ENCODE measurements at places on chromosomes 6 and 20.
A peak's percentile ranks its signal among the peaks of the same experiment; 100 is the strongest.

GRCh38 chr6:44265007-44265721 lies at the start of gene NFKBIE:
TSS of gene NFKBIE (minus strand) at chr6:44265551. CDS start at chr6:44265346, 205 bp downstream.
- peaks cover 8% of the 10 kb centered on the region for H3K27me3 ChIP-seq
- peak; percentile 97 for DNase-seq
- peaks cover 32% of the 10 kb centered on the region for H3K4me1 ChIP-seq
- H3K27ac ChIP-seq: peak within 1 kb of the TSS; percentile 82

GRCh38 chr6:87806099-87806498 lies 104.1 kb upstream of the AKIRIN2 start:
- no peak for DNase-seq
- H3K36me3 ChIP-seq: no peaks in the 10 kb centered on the region
- H3K27ac ChIP-seq: no peak overlapping the region
- no peaks in the 10 kb centered on the region for H3K27me3 ChIP-seq
- H3K4me1 ChIP-seq: no peaks in the 10 kb centered on the region

GRCh38 chr20:36541768-36542488 lies 609 bp downstream of the MYL9 start:
- no peaks in the 10 kb centered on the region for H3K27me3 ChIP-seq
- DNase-seq: peak; percentile 69
- peaks cover 24% of the 10 kb centered on the region for H3K36me3 ChIP-seq

DNA sequence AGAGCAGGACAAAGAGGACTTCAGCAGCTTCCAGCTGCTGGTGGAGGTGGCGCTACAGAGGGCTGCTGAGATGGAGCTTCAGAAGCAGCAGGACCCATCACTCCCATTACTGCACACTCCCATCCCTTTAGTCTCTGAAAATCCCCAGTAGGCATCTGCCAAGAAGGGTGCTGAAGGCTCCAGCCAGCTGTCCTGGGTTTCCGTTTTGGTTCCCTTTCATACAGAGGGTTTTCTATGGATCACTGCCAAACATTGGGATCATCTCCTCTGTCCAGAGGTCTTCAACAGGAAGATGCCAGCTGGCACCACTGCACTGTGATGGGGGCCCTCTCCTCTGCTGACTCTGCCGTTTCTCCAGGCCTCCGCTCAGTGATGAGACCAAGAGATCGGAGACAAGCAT lies 14.3 kb upstream of the RAB5IF start:
- no peak overlapping the region for H3K4me3 ChIP-seq
- H3K27ac ChIP-seq: no peak overlapping the region
- no peaks in the 10 kb centered on the region for H3K4me1 ChIP-seq
- no peaks in the 10 kb centered on the region for H3K27me3 ChIP-seq
- no peak for DNase-seq

DNA sequence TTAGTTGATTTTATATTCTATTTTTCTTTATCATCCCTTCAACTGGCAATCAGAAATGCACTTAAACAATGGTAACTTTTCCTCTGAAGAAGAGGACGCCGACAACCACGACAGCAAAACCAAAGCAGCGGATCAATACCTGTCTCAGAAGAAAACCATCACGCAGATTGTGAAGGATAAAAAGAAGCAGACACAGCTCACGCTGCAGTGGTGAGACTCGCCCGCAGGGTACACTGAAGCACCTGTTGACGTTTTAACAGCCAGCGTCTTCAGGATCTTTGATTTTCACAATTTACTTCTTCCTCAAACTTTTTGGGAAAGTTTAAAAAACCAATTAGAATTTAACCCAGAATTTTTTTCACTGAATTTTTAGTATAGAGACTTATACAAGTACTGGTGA lies 701 bp downstream of the RFX6 start:
- H3K4me3 ChIP-seq: no peak overlapping the region
- no peaks in the 10 kb centered on the region for H3K4me1 ChIP-seq
- no peak for DNase-seq
- H3K27ac ChIP-seq: no peak overlapping the region
- no peaks in the 10 kb centered on the region for H3K36me3 ChIP-seq
- H3K27me3 ChIP-seq: peaks cover 23% of the 10 kb centered on the region

- no peaks in the 10 kb centered on the region for H3K4me1 ChIP-seq
- no peaks in the 10 kb centered on the region for H3K27me3 ChIP-seq
- no peak overlapping the region for H3K27ac ChIP-seq
Measured at GRCh38 chr6:81773887-81774286, 21.4 kb upstream of the TENT5A start.

- H3K36me3 ChIP-seq: no peaks in the 10 kb centered on the region
- no peaks in the 10 kb centered on the region for H3K27me3 ChIP-seq
- H3K4me1 ChIP-seq: no peaks in the 10 kb centered on the region
- no peak overlapping the region for H3K27ac ChIP-seq
- H3K4me3 ChIP-seq: no peak overlapping the region
- DNase-seq: no peak
Measured at GRCh38 chr6:4872841-4873240, 96.6 kb downstream of the CDYL start.

GRCh38 chr20:3183896-3184612 lies 10.7 kb upstream of the LZTS3 start:
- H3K27me3 ChIP-seq: no peaks in the 10 kb centered on the region
- H3K4me1 ChIP-seq: no peaks in the 10 kb centered on the region
- no peak overlapping the region for H3K4me3 ChIP-seq
- H3K27ac ChIP-seq: no peak overlapping the region
- DNase-seq: no peak

GRCh38 chr6:6600875-6601274 lies 12.4 kb downstream of the LY86 start:
- no peak overlapping the region for H3K4me3 ChIP-seq
- H3K27me3 ChIP-seq: no peaks in the 10 kb centered on the region
- peaks cover 35% of the 10 kb centered on the region for H3K4me1 ChIP-seq
- H3K27ac ChIP-seq: no peak overlapping the region
- H3K36me3 ChIP-seq: no peaks in the 10 kb centered on the region
- no peak for DNase-seq

DNA sequence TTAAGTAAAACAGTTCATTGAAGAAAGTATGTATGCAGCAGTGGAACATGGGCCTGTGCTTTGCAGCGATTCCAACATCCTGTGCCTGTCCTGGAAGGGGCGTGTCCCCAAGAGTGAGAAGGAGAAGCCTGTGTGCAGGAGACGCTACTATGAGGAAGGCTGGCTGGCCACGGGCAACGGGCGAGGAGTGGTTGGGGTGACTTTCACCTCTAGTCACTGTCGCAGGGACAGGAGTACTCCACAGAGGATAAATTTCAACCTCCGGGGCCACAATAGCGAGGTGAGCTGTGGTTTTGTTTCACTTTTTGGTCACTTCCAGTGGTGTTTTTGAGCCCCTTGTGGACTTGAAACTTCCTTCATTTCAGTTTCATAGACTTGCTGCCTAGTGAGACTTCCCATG lies 1.7 kb downstream of the TULP4 start:
- no peak overlapping the region for H3K27ac ChIP-seq
- H3K4me3 ChIP-seq: no peak overlapping the region
- no peaks in the 10 kb centered on the region for H3K27me3 ChIP-seq
- no peak for DNase-seq

DNA sequence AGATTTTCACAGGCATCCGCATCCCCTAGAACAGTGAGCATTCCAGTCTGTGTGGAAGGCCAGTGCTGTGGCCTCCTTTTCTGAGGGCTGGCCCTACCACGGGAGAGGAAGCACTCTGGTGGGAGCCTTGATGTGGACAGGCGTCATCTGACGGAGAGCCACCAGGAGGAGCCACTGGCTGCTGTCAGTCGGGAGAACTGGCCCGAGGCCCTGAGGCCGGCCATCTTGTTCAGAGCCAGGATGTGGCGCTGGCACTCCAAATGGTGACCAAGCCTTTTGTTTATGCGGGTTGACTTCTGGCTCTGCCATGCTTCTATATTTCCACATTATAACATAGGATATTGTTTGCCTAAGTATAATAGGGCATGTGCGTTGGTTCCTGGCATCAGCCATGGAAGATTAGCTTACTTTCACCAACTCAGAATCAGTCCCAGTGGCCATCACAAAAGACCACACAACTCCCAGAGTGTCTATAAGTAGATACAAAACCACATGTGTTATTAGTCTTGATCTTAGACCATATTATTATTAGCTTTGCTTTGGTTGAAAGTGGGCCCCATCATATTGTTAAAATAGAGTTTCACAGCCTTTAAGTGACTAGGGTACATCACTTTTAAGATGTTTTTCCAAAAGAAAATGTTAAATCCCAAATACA lies 273.9 kb upstream of the TAB2 start:
- no peak overlapping the region for H3K27ac ChIP-seq
- H3K4me3 ChIP-seq: no peak overlapping the region
- no peaks in the 10 kb centered on the region for H3K36me3 ChIP-seq
- DNase-seq: no peak
- no peaks in the 10 kb centered on the region for H3K27me3 ChIP-seq

GRCh38 chr6:119224095-119224701 lies 125.4 kb downstream of the MAN1A1 start:
- no peaks in the 10 kb centered on the region for H3K27me3 ChIP-seq
- DNase-seq: no peak
- no peaks in the 10 kb centered on the region for H3K36me3 ChIP-seq
- no peak overlapping the region for H3K4me3 ChIP-seq
- no peak overlapping the region for H3K27ac ChIP-seq

DNA sequence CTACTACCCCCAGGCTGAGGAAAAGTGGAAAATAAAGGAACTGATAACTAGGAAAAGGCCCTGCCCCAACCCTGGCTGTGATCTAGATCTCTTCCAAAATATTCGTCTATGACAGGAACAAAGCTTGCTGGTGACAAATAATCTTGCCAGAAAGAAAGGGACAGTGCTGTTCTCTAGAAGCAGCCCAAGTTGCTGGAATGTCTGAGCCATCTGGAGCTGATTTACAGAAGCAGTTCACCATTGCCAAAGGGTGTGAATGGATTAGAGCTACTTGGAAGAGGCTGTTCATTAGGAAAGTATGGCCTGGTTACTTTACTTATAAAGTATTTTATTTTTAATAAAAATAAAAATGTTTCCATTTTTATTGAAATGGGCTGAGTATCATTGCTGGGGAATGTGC lies 146.3 kb downstream of the EPM2A start:
- H3K4me1 ChIP-seq: no peaks in the 10 kb centered on the region
- no peak for DNase-seq
- no peaks in the 10 kb centered on the region for H3K27me3 ChIP-seq
- no peaks in the 10 kb centered on the region for H3K36me3 ChIP-seq

GRCh38 chr20:35968930-35969329 lies 540 bp downstream of the CNBD2 start:
- H3K27ac ChIP-seq: no peak overlapping the region
- no peaks in the 10 kb centered on the region for H3K27me3 ChIP-seq
- no peaks in the 10 kb centered on the region for H3K36me3 ChIP-seq
- no peak overlapping the region for H3K4me3 ChIP-seq
- H3K4me1 ChIP-seq: no peaks in the 10 kb centered on the region

DNA sequence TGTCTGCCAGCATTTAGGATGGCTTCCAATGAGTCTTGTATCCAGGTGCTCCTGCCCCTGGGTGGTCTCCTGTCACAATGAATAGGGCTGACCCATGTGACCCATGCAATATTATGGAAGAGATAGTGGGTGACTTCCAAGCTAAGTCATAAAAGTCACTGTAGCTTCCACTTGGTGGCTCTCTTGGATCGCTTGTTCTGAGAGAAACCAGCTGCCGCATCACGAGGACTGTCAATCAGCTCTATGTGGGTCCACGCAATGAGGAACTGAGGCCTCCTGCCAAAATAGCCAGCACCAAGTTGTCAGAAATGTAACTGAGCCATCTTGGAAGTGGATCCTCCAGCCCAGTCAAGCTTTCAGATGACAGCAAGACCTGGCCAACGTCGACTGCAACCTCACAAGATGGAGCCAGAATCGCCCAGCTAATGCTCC lies 14.9 kb upstream of the MATN4 start:
- H3K4me3 ChIP-seq: no peak overlapping the region
- H3K27me3 ChIP-seq: no peaks in the 10 kb centered on the region
- peak; percentile 68 for DNase-seq
- H3K4me1 ChIP-seq: no peaks in the 10 kb centered on the region
